ENCODE measurements at places on chromosomes 1 and 21.

GRCh38 chr1:55284856-55285255 is 69.7 kb upstream of the USP24 start:
- no peak for DNase-seq

GRCh38 chr1:153922076-153922971 is 448 bp downstream of the GATAD2B start:
- no peak for DNase-seq

DNA sequence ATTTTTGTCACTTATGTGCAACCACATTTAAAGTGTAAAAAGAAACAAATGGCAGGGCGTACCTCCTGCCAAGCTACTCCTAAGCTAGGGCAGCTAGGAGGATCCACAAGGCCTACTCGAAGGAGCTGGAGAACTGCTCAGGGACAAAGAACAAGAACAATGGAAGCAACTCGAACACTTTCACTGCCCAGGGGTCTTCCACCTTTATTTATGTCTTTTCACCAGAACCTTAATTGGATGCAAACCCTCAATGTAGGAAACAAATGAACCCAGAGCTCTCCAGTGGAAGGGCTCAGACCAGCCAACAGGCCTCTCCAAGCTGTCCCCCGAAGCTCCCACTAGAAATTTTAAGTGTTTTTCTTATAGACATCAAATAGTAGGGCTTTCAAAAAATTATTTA is 39.9 kb downstream of the C1orf198 start:
- no peak for DNase-seq

DNA sequence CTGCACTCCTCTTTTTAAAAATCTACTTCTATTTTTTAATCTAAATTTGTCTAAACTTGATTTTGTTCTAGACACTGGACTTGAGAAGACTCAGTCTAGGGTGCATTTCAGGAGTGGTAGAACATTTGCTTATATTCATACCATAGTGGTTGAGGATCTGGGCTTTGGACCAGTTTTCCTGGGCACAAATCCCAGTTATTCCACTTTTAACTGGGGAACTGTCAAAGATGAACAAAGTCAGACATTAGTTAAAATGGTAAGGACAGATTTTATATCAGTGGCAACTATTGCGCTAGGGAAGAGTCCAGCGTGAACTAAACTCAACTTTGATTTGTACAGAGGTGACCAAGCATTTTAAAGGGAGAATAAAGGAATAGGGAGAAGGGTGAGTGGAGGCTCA is 102.4 kb downstream of the FMN2 start:
- DNase-seq: no peak

GRCh38 chr1:150288382-150288781 is 5.3 kb upstream of the MRPS21 start:
- DNase-seq: no peak

GRCh38 chr1:9793291-9793690 is 30.5 kb downstream of the CLSTN1 start:
- no peak for DNase-seq

- DNase-seq: no peak
These were observed 12.5 kb downstream of the CSDE1 start for GRCh38 chr1:114745291-114745690.

DNA sequence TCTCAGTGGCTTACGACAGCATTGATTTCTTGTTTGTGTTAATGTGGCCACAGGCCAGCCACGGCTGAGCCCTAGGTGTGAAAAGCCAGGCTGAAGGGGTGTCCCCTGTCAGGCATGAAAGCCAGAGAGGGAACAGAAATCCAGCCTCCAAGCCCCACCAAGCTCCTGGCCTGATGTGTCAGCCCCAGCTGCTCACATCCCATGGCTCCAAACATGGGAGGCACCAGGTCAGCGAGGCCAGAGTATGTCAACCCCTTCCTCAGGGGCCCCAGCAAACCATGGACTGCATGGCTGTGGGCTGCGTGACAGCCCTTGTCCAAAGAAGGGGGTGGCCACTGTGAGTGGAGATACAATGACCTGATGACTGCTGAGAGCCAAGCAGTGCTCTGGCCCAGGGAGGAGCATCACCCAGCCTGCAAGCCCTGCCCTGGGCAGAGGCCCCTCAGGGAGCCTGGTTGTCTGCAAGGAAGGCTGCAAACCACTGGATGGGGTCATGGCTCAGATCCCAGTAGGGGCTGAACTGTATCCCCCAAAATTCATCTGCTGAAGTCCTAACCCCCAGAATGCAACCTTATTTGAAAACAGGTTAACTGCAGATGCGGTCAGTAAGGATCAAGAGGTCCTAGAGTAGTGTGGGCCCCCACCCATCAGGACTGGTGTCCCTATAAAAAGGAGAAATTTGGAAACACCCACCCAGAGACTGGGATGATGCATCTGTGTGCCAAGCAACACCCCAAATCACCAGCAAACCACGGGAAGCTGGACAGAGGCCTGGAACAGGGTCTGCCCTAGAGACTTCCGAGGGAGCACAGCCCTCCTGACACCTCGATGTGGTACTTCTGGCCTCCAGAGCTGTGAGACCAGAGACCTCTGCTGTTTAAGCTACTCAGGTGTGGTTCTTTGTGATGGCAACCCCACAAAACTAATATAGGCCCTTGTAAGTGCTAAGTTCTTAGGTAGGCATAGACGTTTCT is 3.3 kb upstream of the MX2 start:
- DNase-seq: no peak

DNA sequence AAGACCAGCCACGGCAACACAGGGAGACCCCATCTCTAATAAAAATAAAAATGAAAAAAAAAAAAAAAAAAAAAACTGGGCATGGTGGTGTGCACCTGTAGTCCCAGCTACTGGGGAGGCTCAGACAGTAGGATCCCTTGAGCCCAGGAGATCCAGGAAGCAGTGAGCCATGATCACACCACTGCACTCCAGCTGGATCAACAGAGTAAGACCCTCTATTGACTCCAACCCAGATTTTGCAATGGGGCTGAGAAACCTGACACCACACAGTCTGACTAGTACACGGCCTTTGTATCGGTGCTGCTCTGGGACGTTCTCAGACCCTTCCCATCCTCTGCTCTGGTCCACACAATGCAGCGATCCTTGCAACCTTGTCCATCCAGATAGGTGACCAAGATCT is 31.8 kb downstream of the SPATA21 start:
- DNase-seq: no peak

DNA sequence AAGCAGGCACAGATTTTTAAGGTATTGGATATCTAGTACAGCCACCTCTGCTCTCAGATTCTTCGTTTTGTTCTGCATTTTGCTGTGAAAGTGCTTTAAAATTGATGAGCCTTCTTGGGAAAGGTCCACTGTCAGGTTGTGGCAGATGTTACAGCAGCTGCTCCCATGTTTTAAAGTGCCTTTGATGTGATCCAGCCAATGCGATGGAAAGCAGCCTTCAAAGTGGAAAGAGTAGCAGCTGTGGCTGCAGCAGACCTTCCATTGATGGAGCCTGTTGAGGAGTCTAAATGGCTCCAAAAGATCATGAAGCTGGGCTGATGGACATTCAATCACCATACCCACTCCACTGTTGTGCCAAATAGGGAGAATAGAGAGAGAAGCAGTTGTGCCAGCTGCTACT is 816.9 kb downstream of the PLA2G4A start:
- no peak for DNase-seq

DNA sequence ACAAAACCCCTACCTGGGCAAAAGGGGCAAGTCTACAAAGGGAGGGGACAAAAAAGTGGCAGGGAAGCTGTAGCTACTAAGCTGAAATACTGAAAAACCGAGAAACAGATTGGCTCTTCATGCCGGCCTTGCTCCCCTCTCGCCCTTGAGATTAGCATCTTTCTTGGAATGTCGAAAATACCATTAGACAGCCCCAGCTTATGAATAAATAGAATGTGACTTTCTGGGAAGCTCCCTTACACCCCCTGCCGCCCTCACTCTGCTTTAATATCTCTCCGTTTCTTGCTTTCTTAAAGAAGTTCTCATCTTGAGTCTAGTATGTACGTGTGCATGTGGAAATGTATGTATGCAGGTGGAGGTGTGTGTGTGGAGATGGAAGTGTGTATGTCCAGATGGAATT is 14.1 kb downstream of the TRAF3IP3 start:
- DNase-seq: no peak

DNA sequence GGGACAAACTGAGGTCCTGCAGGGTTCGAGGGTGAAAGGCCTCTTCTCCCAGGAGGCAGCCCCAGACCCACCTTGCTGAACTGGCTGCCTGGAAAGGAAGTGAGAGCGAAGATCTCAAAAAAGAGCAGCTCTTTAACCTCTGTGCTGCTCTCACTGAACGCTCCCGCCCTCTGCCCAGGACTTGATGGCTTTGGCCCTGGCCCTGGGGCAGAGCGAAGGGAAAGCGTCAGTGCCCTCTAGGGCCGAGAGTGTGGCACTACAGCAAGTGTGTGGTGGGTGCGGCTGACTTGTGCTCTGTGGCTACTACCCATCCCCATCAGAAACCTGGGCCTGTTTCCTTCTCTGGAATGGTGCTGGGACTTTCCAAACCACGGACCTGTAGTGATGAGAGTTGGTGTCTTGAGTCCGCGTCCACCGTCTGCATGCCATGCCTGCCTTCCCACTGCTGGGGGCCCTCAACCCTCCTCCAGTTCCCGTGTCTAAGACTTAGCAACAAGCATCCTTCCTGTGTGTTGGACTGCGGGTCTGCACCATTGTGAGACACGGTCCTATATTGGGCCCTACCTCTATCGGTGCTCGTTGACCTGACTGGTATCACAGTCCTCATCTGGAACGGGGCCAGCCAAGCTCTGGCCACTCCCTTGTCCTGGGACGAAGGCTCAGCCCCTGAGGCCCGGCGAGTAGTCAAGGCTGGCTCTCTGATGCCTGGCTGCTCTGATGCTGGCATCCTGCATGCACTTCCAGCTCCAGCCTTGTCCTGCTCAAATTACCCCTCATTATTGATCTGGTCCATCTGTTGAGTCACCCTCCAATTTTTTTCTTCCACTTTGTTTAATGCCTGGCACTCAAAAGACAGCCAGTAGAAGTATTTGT is 180.3 kb downstream of the DISC1 start:
- DNase-seq: no peak

DNA sequence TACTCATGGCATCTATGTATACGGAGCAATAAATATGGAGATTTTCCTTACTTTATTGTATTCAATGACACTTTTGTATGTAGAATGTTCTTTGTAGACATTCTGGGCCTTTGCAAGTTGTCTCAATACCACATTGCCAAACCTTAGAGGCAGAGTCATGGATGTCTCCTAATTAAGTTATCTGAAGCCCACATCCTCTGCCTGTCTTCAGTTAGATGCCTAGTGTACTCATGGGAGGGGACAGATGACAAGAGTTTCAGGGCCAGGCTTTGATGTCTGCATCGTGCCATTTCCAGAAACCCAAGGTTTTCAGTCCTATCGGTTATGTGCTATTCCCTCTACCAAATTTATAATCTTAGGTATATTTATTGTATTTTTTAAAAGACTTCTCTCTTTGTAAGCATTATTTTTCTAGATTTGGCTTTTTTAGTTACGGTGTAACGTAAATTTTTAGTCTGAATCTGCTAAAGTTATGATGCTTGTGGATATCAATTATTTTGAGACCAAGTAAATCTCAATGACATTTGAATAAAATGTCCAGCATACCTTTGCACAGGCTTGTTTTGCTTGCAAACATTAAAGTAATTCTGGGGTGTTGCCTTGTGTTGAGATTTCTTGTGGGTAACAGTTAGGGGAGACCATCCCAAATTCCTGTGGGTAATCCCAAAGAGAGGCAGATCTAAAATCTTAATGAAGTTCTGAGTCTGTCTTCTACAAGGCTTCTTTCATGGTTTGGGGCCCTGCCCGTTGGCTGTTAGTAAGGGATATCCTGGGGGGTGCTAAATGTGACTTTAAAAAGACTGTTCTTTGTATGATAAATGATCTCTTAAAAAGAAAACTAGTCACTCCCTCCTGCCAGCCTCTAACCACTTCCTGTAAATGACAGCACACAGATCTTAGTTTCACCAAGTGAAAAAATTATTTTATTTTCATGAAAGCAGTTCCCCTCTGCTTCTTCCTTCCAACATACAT is 8.0 kb upstream of the MACF1 start:
- no peak for DNase-seq
